ENCODE measurements at places on chromosomes 16 and 17. TPM values are rescaled to one million over a fixed set of nuclear protein-coding genes. Genes with fewer than 3 reads are reported as not detected.

CCL4 gene
- not detected for total RNA-seq

PRAC2 gene
- not detected for total RNA-seq

AATK gene
- total RNA-seq, result 0.27 TPM

TBC1D28 gene
- not detected for total RNA-seq

SLC4A1 gene
- total RNA-seq, result not detected

CCL1 gene
- not detected for total RNA-seq

MVD gene
- 238 TPM for total RNA-seq

KLHL10 gene
- not detected for total RNA-seq

FOXN1 gene
- 0.04 TPM for total RNA-seq

PDE6G gene
- total RNA-seq, result not detected

KRT14 gene
- total RNA-seq, result 10,587 TPM

ADORA2B gene
- 69.1 TPM for total RNA-seq

CDH16 gene
- 0.04 TPM for total RNA-seq

CACNG5 gene
- total RNA-seq, result not detected

NOXO1 gene
- 1.2 TPM for total RNA-seq

TIMP2 gene
- 3.3 TPM for total RNA-seq

CSH1 gene
- not detected for total RNA-seq

MMP2 gene
- 9.9 TPM for total RNA-seq

ZNF287 gene
- total RNA-seq, result 2.8 TPM

CMTM2 gene
- not detected for total RNA-seq

CNGB1 gene
- total RNA-seq, result 2.7 TPM

AXIN2 gene
- total RNA-seq, result 0.23 TPM

ARHGAP44 gene
- under 0.01 TPM for total RNA-seq

KRTAP1-1 gene
- total RNA-seq, result not detected

ITGAL gene
- not detected for total RNA-seq

CD300A gene
- not detected for total RNA-seq

FAM83G gene
- total RNA-seq, result 75.6 TPM

SLC12A3 gene
- not detected for total RNA-seq

FAHD1 gene
- 34.9 TPM for total RNA-seq

CYB5B gene
- total RNA-seq, result 56.3 TPM

SMIM5 gene
- not detected for total RNA-seq

SLC13A2 gene
- total RNA-seq, result not detected

OR2C1 gene
- not detected for total RNA-seq

MMP15 gene
- 9.5 TPM for total RNA-seq

AP2B1 gene
- total RNA-seq, result 116 TPM

ZNF385C gene
- not detected for total RNA-seq

NPIPB2 gene
- total RNA-seq, result 6.6 TPM

CFAP119 gene
- total RNA-seq, result 1.3 TPM

GLG1 gene
- 78.4 TPM for total RNA-seq

FZD2 gene
- total RNA-seq, result 1.6 TPM

MYH13 gene
- total RNA-seq, result not detected

KNOP1 gene
- total RNA-seq, result 19.0 TPM

PPP1R1B gene
- 0.39 TPM for total RNA-seq

KRT33A gene
- total RNA-seq, result not detected

GNG13 gene
- total RNA-seq, result not detected

PROCA1 gene
- 1.3 TPM for total RNA-seq

SPIRE2 gene
- total RNA-seq, result 1.3 TPM

FOXL1 gene
- total RNA-seq, result 6.0 TPM

HSD11B2 gene
- 0.23 TPM for total RNA-seq

CCL4L2 gene
- not detected for total RNA-seq

PDILT gene
- total RNA-seq, result not detected

CD79B gene
- not detected for total RNA-seq
